ENCODE measurements at places on chromosomes 3 and 15.
A peak's percentile ranks its signal among the peaks of the same experiment; 100 is the strongest.

GRCh38 chr3:50444213-50444612 lies 59.2 kb downstream of the CACNA2D2 start:
- no peak for DNase-seq

GRCh38 chr3:156253150-156253549 lies 132.8 kb downstream of the KCNAB1 start:
- no peak for DNase-seq

- no peak for DNase-seq
Observed at GRCh38 chr3:109154979-109155378, 18.5 kb downstream of the C3orf85 start.

DNA sequence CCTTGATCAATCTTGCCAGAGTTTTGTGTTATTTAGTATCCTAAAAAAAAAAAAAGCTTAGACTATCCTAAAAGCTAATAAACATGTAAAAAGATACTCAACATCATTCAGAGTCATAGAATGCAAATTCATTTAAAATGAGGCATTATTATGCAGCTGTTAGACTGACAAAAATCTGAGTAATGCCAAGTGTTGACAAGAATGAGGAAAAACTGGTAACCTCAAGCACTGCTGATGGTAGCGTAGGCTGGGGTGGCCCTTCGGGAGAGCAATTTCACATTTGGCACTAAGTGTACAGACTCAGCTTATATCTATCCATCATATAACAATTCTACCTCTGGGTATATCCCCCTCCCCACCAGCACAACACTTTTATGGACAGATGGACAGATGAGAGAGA lies 280.4 kb downstream of the RAP2B start:
- DNase-seq = no peak

GRCh38 chr3:84993956-84994355 lies 35.2 kb downstream of the CADM2 start:
- no peak for DNase-seq

GRCh38 chr3:82103241-82103640 lies 341.8 kb upstream of the GBE1 start:
- DNase-seq = no peak

DNA sequence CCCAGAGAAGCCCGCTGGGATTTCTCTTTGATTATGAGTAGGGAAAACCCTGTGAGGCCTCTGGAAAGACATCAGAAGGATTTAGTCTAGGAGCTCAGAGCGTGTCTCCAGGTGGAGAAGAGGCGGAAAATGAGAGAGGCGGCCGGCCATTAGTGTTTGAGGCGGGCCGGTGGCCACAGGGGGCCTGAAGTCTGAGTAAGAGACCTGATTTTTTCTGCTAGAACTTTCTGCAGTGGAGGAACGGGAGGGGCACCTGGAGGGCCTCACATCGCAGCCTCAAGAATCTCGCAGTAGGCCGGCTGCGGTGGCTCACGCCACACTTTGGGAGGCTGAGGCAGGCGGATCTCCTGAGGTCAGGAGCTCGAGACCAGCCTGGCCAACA lies 28.5 kb downstream of the KLHDC8B start:
- no peak for DNase-seq

DNA sequence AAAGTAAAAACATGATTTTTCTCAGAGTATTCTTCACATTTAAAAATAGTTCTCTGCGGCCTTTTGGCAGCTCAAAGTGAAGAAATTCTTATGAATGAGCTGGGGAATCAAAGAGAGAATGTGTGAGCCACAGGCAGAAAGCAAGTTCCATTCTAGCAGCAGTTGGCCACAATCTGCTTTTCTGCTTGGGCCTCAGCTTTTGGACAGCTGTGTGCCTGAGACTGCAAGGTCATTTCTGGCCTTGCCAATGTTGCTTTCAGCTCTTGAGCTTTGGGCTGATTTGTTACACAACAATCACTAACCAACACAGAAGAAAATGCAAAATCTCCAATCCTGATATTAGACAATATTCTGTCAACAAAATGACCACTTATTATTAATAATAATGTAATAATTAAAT lies 14.4 kb upstream of the TM4SF4 start:
- no peak for DNase-seq

DNA sequence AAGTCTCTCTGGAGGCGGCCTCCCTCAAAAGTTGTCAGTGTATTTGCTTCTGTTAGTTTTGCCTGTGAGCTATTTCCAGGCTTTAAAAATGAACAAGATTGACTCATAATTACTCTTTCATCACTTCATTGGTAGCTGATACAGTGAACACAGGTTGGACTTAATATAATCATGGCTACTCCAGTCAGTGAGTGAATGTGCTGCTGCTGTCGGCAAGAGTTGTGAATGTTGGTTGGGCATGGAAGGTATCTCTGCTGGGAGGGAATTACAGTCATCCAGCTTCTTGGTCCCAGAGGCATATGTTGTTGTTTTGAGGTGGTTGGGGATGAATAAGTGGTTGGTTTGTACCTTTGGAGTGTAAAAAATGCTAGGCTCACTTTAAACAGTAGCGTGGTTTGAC lies 11.5 kb downstream of the TCF12 start:
- no peak for DNase-seq

- DNase-seq = peak; percentile 30
Observed at GRCh38 chr3:23612296-23612891, 193.4 kb upstream of the UBE2E1 start.

- no peak for DNase-seq
Observed at GRCh38 chr3:13580256-13581023, 31.5 kb downstream of the FBLN2 start.

GRCh38 chr3:4981665-4982494 lies 2.6 kb downstream of the BHLHE40 start:
- no peak for DNase-seq

DNA sequence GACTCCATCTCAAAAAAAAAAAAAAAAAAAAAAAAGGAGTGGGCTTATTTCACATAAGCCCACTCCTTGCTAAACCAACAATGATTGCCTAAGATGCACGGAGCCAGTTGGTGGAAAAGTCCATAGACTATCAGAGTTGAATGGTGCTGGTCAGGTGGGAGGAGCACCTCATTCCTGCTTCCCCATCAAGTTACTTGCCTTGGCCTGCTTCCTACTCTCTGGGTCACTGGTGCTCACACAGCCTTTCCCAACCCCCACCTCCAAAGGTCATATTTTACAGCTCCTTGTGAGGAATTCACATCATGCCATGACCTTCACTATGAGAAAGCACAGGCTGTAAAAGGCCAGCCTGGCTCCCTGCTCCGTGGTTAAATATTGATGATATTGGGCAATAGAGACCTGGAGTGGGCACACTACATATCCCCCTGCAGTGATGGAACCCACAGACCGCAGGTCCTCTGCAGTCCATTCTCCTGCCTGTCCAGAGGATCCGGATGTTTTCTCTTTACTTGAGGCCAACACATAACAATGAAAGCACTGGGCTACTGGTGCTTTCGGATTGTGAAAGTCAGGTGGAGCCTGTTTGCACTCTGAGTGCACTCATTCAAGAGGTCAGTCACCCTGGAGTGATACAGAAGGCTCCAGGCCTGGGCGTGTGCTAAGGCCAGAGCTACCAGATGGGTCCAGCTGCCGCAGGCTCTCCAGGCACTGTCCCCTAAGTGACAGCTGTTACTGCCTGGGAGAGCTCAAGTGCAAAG lies at the start of gene SLC51B:
TSS of gene SLC51B (plus strand) at position 664 of the 758 bp plus-strand sequence. CDS start 4,618 bp downstream, outside the sequence.
- DNase-seq = peak; percentile 83

DNA sequence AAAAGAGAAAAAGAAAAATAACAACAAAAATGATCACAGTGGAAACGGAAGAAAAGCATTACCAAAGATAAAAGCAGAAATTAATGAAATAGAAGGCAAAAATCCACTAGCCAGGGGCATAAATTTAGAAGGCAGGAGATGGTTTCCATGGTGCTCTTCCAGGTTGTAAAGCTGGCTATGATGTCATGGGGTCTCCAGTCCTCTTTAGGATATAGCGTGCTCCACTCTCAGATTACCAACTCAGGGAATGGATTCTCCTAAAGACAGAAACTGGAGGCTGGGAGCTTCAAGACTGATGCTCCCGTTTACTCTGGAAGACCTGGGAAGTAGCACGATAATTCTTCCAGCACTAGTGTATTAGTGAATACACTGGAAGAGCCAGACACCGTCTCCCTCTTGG lies 10.9 kb upstream of the ULK4 start:
- DNase-seq = no peak

GRCh38 chr3:135970506-135971116 lies 5.1 kb downstream of the PPP2R3A start:
- no peak for DNase-seq

DNA sequence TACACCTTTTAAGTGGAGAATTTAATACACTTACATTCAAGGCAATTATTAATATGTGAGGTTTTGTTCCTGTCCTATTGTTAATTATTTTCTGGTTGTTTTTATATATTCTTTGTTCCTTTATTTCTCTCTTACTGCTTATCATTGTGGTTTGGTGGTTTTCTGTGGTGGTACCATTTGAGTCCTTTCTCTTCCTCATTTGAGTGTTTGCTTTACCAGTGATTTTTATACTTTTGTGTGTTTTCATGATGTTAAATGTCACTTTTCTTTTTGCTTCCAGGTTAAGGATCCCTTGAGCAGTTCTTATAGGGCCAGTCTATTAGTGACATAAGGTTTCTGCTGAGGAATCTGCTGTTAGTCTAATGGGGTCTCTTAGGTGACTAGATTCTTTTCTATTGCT lies 116.5 kb downstream of the LRRK1 start:
- no peak for DNase-seq

DNA sequence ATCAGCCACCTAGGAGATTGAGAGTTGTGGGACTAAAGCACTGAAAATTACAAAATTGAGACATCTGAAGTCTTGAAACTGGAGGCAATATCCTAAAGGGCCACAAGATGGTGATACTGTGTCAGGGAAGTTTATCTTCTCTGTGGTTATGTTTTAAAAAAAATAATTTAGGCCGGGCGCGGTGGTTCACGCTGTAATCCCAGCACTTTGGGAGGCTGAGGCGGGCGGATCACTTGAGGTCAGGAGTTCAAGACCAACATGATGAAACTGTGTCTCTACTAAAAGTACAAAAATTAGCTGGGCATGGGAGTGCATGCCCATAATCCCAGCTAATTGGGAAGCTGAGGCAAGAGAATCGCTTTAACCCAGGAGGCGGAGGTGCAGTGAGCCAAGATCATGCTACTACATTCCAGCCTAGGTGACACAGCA lies 17.9 kb upstream of the NIT2 start:
- no peak for DNase-seq

- no peak for DNase-seq
Observed at GRCh38 chr3:148962513-148962912, 28.8 kb upstream of the GYG1 start.

- no peak for DNase-seq
Observed at GRCh38 chr3:79012946-79013362, 754.8 kb downstream of the ROBO1 start.

GRCh38 chr3:69011096-69011730 lies 2.3 kb downstream of the EOGT start:
- no peak for DNase-seq

DNA sequence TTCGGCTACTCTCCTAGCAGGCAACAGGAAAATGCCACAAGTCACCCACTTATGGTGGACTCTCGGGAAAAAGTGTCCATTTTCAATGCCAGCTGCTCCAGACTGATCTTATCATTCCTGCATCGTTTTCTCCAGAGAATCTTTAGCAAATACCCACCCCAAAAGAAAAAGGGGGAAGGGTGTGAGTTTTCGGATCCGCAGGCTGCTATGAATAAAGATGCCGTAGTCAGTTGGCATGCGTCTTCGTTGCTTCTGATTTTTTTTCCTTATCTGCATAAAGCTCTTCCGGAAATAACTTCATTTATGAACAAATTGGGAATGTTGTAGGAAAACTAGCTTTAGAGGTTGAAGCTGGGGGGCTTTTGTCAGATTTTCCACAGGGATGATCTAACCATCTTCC lies 22.4 kb upstream of the VILL start:
- no peak for DNase-seq

DNA sequence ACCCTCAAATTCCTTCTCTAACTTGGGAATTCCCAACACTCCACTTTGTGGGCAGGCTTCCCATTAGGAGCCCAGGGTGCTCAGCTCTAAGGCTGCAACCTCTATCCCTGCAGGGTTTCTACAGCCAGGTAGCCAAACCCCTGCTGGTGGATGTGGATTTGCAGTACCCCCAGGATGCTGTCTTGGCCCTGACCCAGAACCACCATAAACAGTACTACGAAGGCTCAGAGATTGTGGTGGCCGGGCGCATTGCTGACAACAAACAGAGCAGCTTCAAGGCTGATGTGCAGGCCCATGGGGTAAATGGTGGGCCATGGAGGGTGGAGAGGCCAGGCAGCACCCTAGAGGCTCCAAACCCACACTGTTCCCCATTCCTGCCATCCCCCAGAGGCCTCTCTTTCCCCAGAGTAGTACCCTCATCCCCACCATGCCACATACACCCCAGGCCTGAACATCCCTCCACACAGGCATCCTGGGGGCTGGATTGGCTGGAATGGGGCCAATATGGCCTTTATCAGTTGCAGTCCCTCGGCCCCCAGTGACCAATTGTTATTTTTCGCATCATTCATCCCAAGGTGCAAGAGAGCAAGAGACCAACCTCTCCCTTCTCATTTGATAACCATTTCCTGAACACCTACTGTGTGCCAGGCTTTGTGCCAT lies 7.7 kb downstream of the ITIH1 start:
- DNase-seq = peak; percentile 23

DNA sequence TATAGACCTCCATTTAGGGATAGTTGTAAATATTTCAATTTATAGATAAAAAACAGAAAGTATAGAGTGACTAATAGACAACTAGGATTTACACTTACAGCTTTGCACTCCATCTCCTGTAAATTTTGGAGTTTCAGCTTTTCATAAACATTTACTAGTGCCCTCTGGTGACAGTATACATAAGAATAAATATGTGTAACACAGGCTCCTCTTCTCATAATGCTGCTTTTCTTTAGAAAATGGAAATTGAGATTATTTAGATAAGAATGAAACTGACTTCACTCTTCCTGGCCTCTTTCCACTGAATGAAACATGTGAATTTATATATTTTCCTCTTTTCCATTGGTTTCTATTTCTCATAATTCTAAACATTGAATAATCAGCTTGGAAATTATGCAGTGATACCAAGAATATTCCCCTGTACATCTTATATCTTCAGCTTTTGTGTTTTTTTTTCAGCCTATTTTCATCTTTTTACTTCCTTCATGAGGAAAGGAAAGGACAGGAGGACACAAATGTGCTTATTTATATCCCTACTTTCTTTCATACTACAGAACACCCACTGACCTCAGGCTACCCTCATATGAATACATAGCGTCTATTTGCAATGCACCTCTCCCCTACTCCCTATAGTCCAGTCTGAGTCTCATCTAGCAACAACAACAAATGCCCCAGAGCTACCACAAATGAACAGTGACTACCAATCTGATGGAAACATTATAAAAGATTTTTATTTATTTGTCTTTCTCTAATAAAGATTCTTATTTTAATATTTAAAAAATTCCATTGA lies 103.1 kb upstream of the CCDC39 start:
- no peak for DNase-seq
